GM04503 (cell line): ENCODE measurements at places on chromosomes 6 and 20.
A peak's percentile ranks its signal among the peaks of the same experiment; 100 is the strongest.

GRCh38 chr6:41757931-41758640 is 10.9 kb upstream of the PGC start:
- DNase-seq, result no peak

GRCh38 chr6:106300944-106301343 is 24.6 kb downstream of the ATG5 start:
- no peak for DNase-seq

- no peak for DNase-seq
Measured at GRCh38 chr6:38935051-38935450, 113.5 kb upstream of the GLP1R start.

DNA sequence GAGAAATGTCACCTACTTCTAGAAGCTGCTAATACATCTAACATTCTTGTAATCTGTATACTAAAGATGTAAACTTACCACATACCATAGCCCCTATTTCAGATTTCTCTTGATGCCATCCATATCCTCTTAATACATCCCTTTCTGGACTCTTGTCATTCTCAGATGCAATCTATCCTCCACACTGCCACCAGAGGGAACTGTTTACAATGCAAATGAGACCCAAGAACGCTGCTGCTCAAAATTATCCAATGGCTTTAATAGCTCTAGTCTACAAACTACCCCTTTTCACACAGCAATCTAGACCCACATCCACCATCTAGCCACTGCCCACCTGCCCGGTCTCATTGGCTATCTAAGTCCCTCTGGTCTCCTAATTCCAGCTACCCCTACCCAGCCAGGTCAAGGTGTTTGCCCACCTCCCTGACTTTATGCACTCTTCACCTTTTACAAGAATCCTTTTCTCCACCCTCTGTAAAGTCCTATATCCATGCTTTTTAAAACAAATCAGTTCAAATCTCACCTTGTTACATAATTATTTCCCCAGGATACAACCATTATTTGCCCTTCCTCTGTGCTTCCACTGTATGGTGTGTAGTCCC is 14.8 kb downstream of the FAXC start:
- no peak for DNase-seq

GRCh38 chr6:25179051-25179778 is 100.0 kb upstream of the CARMIL1 start:
- DNase-seq, result peak; percentile 86

- DNase-seq, result no peak
Measured at GRCh38 chr20:37559312-37560027, 31.8 kb upstream of the BLCAP start.
